ENCODE measurements at places on chromosomes 13 and 19.

GRCh38 chr19:8642561-8642960 lies 12.1 kb downstream of the NFILZ start:
- DNase-seq, result no peak

- DNase-seq, result no peak
These were observed 67.5 kb downstream of the ZNF98 start for GRCh38 chr19:22354665-22355064.

DNA sequence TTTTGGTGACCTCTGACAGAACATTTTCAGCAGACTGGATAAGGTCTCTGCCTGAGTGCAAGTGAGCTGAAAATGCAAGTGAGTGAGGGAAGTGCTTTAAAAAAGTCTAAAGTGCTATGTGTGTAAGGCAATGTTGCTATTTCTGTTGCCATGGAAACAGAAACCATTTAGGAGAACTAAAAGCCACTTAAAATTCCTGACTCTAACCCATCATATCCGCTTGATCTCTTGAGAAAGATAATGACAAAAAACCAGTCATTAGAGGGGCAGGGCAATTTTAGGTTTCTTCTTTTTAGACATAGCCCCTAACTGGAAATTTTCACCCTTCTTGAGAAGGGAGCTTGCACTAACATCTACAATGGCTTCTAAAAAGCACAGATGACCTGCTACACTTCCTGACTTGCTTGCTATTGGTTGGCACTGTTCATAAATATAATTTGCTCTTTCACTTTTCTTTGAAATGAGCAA lies at the start of gene CYSLTR2:
TSS of gene CYSLTR2 (plus strand) at position 458 of the 468 bp plus-strand sequence. CDS start 52,889 bp downstream, outside the sequence.
- no peak for DNase-seq

DNA sequence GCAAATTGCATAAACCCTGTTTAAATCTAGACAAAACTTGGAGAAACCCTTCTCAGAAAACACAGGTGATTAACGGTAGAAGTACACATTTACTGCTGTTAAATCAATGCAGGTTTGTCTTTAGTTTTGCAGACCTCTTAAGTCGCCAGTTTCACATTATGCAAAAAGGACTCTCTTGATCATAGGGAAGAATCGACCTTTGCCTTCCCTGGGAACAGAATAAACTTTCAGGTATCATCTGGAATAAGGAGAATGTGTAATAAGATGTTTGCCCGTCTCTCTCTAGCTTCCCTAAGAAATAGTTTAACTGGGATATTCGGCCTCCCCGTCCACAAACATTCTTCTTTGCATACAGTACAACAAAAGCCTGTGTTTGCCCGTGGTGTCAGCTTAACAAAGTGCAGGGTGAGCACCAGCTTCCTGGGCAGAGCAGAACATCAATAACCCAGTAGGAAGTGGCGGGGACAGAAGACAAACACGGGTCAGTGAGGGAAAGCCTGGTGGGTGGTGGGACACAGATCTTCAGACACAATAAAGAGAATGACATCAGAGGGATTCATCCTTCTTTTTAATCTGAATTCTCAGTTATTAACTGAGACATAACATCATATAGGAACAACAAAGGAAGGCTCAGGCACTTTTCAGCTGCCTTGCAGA lies 1077.7 kb upstream of the SLC10A2 start:
- DNase-seq, result no peak

DNA sequence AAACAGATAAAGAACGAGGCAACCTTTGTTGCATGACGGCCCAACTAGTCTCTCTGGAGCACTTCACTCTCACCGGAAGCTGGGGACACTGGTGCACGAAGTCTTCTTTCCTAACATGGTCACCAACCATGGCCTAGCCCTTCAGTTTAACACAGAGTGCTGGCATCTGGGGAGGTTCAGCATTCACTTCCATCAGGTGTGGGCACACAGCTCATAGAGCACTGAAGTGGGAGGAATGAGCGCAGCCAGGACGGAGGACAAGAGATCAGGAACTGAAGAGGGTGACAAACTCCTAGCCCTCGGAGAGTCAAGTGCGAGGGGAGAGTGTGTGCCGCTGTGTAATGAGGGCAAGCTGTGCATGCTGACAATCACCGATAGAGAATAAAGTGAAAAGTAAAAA lies 92.4 kb downstream of the CDADC1 start:
- no peak for DNase-seq

GRCh38 chr13:60120617-60121336 lies 43.0 kb downstream of the DIAPH3 start:
- no peak for DNase-seq

GRCh38 chr13:43865892-43866291 lies 13.6 kb downstream of the CCDC122 start:
- DNase-seq, result no peak

GRCh38 chr13:79393564-79394249 lies 12.3 kb downstream of the RBM26 start:
- peak; percentile 78 for DNase-seq

DNA sequence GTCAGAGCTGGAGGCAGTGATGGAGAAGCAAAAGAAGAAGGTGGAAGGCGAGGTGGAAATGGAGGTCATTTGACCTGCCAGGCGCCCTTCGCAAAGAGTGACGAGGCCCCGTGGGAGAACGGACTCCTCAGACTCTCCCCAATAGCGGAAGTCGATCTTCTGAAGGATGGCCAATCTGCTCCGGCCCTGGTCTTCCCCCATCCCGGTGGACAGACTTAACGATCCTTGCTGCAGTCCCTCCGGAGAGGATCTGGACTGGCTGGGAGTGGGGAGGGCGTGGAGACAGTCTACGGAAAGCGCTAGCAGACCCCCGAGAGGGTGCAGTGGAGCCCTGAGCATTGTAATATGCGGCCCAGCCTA lies 11.9 kb downstream of the EPS8L1 start:
- DNase-seq, result no peak

- DNase-seq, result no peak
These were observed 15.0 kb upstream of the VSTM2B start for GRCh38 chr19:29510701-29511265.

GRCh38 chr13:37503287-37503686 lies 95.3 kb downstream of the POSTN start:
- no peak for DNase-seq

- DNase-seq, result no peak
These were observed 1319.2 kb upstream of the SLC10A2 start for GRCh38 chr13:104385404-104385803.

DNA sequence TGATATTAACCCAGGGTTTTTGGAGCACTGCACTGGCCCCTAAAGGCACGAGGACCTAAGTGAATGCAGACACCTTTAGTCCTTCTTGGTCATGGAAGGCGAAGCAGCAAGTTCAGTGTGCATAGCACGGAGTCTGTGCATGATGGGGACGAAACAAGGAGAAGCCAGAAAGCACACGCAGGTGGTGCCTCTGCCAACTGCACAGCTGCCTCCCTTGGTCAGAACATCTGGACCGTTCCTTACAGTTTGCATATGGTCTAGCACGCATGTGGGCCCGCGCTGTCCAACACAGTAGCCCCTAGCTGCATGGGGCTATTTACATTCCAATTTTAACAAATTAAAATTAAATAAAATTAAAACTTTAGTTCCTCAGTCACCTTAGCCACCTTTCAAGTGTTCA lies 44.0 kb downstream of the FLT3 start:
- DNase-seq, result no peak

DNA sequence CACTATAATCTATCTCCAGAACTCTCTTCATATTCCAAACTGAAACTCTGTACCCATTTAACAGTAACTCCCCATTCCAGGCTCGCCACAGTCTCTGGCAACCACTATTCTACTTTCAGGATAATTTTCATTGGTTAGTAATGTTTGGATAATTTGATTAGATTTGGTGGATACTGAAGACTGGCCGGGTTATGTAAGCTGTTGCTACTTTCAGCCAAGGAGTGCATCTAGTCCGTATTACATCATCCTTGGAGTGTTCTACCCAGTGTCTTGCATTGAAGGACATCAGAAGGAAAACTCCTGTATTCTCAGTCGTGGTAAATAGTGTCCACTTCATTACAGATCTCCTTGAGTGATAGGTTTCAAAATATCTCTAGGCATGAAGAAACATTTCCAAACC lies 60.5 kb downstream of the PCCA start:
- DNase-seq, result no peak

DNA sequence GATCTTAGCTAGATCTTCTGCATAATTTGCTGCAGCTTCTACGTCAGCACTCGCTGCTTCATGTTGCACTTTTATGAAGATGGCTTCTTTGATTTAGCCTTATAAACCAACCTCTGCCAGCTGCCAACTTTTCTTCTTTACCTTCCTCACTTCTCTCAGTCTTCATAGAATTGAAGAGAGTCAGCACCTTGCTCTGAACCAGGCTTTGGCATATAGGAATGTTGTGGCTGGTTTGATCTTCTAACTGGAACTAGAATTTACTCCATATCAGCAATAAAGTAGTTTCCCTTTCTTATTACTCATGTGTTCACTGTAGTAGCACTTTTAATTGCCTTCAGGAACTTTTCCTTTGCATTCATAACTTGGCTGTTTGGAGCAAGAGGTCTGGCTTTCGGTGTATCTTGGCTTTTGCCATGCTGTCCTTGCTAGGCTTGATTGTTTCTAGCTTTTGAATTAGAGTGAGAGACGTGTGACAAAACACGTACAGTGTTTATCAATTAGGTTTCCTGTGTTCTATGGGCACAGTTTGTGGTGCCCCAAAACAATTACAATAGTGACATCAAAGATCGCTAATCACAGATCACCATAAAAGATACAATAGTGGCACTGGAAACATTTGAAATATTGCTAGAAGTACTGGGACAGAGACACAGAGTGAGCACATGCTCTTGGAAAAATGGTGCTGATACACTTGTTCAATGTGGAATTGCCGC lies 50.7 kb downstream of the NDFIP2 start:
- no peak for DNase-seq

GRCh38 chr13:50299546-50300249 lies 284.5 kb downstream of the KCNRG start:
- no peak for DNase-seq

GRCh38 chr13:50189450-50189849 lies 174.2 kb downstream of the KCNRG start:
- DNase-seq, result no peak

- no peak for DNase-seq
These were observed 5.1 kb downstream of the HMG20B start for GRCh38 chr19:3577723-3578344.

DNA sequence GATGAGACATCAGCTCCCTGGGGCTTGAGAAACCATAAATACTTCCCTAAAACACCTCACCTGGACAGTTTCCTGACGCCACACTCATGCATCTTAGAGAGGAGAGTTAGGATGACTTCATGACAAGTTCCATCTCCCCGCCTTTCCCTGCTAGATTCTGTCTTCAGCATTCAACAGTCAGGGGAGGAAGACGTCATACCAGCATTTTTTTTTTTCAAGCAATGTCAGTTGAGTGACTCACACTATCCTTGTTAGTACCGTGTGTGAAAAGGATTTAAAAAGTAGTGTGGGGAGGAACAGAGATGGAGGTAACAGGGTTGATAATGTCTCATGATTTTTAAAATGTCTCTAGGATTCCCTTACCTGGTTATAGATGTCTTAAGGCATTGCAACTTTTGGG lies at the start of gene OR7D2:
TSS of gene OR7D2 (plus strand) at position 79 of the 400 bp plus-strand sequence. CDS start 6,803 bp downstream, outside the sequence.
- no peak for DNase-seq

GRCh38 chr19:53057904-53058580 lies 13.5 kb downstream of the ERVV-2 start:
- no peak for DNase-seq

DNA sequence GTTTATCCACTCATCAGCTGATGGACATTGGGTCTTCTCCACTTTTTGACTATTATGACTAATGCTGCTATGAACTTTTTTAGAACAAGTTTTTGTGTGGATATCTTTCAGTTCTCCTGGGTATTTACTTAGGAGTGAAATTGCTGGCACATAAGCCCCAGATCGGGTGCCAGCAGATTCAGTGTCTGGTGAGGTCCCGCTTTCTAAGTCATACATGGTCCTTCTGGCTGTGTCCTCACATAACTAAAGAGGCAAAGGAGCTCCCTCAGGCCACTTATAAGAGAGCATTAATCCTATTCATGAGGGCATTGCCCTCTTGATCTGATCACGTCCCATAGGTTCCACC lies 600 bp upstream of the ZNF226 start:
- no peak for DNase-seq

DNA sequence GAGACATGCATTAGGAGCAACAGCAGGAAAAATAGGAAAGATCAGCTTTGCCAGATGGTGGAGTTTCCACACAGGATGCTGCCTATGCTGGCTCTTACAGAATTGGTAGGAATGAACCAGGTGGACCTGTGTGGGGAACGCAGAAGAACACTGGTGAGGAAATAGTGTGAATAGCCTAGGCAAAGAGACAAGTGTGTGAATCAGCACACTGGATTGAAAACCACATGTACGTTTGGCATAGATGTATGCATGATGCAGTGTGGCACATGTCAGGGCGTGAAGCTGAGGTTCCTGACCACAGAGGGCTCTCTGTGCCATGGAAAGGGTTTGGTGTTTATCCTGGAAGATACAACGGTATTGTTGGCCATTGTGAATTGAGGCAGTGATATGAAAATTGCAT lies 156.5 kb upstream of the SLC10A2 start:
- no peak for DNase-seq

GRCh38 chr19:6739390-6739882 lies at the start of gene TRIP10:
Gene TRIP10, plus strand, starts transcription at chr19:6739680. Its CDS starts 82 bp downstream, at chr19:6739762.
- no peak for DNase-seq
